NCI-H1436 (cell line): ENCODE measurements at places on chromosomes 2 and 18.

DNA sequence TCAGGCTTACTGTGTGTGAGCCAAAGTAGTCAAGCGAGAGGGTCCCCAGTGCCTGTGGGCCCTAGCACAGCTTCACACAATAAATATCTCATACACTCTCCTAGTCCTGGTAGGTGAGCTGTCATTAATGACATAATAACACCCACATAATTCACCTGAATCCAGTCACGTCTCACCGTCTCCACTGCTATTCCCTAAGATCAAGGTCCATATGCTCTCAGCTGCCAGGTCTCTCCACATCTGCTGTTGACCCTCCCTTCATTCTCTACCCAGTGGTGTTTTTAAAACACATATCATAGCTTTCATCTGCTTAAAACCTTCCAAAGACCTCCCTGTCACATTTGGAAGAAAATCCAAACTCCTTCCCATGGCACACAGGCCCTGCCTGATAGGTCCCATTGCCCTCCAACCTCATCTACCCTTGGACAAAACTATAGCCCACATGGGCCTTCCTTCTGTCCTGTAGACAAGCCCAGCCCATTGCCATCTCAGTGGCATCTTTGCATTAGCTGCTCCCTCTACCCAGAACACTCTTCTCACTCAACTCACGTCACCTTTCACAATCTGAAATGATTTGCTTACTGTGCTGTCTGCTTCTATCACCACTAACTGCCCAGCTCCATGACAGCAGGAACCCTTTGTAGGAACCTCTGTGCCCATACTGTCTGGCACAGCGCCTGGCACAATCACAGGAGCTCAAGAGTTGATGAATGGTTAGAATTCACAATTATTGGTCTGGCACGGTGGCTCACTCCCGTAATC is 7.5 kb downstream of the KCNG3 start:
- no peak for DNase-seq

DNA sequence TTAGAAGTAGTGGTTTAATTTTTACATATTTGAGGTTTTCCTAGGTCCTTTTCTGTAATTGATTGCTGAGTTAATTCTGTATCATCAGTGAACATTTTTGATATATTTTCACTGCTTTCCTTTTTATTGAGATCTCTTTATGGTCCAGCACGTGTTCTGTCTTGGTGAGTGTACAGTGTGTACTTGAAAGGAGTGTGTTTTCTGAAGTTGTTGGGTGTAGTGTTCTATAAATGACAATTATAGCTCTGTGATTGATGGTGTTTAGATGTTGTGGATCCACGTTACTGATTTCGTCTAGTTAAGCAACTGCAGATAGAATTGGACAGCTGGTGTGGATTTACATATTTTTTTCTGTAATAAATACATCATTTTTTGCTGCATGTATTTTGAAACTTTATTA is 32.7 kb downstream of the AGFG1 start:
- DNase-seq: no peak

GRCh38 chr18:58223717-58224424 is 179.8 kb downstream of the NEDD4L start:
- peak; percentile 53 for DNase-seq

DNA sequence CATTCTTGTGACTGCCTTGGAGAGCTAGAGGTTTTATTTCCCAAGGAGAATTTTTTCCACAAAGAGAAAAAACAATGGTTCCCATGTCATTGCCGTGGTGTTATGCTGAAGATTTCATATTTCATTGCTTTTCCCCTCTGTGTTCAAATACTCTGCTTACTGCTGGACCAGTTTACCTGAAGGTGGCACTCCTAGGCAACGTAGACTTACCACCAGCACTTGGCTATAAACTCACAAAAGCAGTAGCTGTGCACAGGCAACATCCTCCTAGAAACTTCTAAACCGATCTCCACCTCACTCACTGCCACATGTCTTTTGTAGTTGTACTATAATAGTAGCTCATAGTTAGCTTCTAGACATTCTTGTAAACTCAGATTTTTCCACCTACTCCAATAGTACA is 1319.7 kb upstream of the CRIM1 start:
- DNase-seq: no peak

- DNase-seq: no peak
Observed at GRCh38 chr2:172944794-172945509, 130.7 kb upstream of the MAP3K20 start.

- DNase-seq: peak; percentile 0
Observed at GRCh38 chr2:85353876-85354285, 447 bp downstream of the RETSAT start.
